ENCODE measurements at places on chromosomes 16 and 17. TPM values are rescaled to one million over a fixed set of nuclear protein-coding genes. Genes with fewer than 3 reads are reported as not detected.

DNA sequence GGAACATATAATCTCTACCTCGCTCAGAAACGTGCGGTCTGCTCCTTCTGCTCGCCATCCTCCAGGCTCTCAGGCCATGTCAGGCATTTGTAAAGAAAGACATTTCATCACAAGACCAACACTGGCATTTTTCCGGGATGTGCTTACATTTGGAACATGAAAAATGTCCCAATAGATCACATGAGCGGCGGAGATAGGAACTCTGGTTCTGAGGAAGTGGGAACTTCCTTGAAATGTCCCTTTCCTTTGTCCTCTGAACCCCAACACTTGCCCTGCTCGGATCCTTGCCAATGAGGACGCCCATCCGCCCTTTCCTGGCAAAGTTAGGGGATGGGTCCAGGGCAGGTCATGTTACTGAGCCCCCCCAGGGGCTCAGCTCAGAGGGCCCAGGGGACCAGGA, 130.5 kb downstream of the MAF start:
- no peak for DNase-seq

- no peak for DNase-seq
Measured at GRCh38 chr16:4288148-4288921, 15.5 kb upstream of the TFAP4 start.

DOC2A gene
- 1.2 TPM for total RNA-seq

GRCh38 chr17:6608321-6608720, 32.2 kb downstream of the KIAA0753 start:
- DNase-seq: no peak

GRCh38 chr17:73347351-73347750, 35.5 kb upstream of the CDC42EP4 start:
- no peak for DNase-seq

GRCh38 chr17:13418891-13419290, 182.8 kb downstream of the HS3ST3A1 start:
- no peak for DNase-seq

GRCh38 chr16:51268237-51268636, 117.2 kb upstream of the SALL1 start:
- DNase-seq: no peak

GRCh38 chr16:67108931-67109406, 772 bp upstream of the PHAF1 start:
- DNase-seq: no peak

ICAM2 gene
- 141 TPM for total RNA-seq

TMEM208 gene
- 45.0 TPM for total RNA-seq

DNA sequence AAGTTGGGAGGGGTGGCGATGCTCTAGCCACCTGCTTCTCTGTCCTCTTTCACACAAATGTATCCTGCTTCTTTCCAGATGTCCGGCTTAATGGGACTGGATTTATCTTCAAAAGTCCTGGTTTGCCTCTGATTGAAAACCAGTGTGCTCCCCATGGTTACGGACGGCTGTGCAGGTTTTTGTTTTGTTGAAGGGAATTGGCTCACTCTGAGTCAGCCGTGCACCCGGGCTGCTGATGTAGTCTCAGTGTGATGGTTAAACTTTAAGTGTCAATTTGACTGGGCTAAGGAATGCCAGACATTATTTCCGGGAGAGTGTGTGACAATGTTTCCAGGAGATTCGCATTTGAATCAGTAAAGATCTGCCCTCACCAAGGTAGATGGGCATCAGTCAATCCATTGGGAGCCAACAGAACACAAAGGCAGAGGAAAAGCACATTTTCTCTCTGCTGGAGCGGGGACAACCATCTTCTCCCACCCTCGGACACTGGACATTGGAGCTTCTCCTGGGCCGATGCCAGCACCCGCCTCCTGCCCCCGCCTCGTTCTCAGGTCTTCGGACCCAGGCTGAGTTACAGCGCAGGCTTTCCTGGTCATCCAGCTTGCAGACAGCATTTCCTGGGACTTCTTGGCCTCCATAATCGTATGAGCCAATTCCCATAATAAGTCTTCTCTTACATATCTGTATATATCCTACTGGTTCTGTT, 126.9 kb upstream of the TNRC6C start:
- peak; percentile 17 for DNase-seq

DNA sequence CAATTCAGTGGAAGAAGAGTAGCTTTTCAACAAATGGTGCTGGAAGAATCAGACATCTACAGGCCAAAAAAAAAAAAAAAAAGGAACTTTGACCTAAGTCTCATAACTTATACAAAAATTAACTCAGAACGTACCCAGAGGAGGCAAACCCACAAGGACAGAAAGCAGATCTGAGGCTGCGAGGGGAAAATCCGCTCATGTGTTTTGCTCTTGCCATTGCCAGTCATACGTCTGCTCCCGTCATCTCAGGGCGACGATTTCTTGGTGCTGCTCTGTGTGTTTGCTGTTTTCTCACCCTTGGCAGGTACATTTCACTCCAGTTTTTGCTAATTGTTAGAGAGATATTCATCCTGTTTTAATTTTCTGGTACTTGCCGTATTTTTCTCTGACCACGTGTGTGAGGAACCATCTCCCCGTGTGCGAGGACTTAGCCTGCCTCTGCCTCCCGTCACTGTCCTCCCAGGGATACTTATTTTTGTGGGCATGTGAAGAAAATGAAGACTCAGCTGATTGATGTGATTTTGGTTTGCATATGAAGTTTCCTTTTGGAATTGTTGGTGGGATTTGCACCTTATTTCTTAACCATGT, 33.4 kb upstream of the ACSF3 start:
- no peak for DNase-seq

DNA sequence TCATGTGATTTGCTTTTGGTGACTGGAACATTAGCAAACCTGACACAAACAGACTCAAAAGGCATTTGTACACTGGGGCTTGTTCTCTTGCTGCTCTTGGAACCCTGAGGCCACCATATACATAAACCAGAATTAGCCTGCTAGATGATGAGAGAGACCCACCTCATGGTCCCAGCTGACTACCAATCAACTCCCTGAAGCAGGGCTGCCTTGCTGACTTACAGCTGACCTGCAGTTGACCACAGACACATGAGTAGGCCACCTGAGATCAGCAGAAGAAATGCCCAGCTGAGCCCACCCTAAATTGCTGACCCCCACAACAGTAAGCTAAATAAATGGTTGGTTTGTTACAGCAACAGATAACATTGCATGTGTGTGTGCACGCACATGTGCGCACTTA, 28.7 kb downstream of the BRIP1 start:
- no peak for DNase-seq

DNA sequence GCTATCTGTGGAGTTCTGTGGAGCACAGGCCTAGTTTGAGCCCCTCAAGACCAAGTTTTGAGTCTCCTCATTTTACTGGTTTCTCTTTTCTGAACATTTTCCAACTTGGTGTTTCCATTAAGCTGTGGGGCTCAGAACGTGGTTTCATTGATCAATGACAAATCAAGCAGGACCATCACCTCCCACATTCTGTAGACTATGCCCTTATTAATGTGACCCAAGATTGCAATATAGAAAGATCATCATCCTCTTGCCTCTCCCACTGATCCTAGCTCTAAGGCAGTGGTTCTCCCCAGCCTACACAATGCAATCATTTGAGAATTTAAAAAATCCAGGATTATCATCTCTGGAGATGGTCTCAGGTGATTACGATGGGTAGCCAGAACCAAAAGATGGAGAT, 15.8 kb upstream of the OSGIN1 start:
- DNase-seq: no peak

ST6GALNAC1 gene
- total RNA-seq: 0.46 TPM

DNA sequence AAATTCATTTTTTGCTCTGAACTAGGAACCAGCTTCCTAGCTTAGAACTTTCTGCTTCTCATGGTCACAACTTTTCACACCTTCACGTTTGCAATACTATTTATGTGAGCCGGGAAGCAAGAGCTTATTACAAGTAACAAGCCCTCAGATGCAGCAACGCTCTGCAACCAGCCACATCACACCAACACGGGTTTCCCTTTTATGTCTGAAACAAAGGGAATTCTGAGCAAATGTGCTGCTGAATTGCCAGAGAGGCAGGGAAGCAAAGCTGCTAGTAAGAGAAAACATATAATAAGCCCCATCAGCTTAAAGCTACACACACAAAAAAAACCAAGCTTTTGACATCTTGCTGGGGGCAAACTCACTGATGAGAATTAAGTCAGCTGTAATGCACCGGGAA, 122.2 kb downstream of the SLC39A11 start:
- no peak for DNase-seq

DNA sequence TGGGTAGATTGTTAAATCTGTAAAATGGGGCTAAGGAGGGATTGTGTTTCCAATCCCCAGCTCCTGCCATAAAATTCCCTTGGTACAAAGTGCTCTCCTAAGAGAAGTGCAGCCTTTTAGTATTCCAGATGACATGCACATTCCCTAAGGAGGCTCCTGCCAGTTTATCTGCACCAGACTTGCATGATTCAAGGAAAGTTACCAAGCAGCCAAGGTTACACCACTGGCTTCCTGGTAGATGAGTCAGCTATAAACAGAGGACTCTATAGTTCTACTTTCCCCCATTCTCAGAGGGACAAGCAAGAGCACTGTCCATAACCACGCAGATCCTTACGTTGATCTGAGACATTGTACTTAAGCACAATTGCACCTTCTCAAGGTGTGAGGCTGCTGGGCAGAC, 1.9 kb downstream of the CALB2 start:
- no peak for DNase-seq

SLC2A4 gene
- total RNA-seq: 10.5 TPM

KRTAP9-4 gene
- not detected for total RNA-seq

NPIPB8 gene
- total RNA-seq: not detected

CACNG1 gene
- not detected for total RNA-seq

- DNase-seq: no peak
Measured at GRCh38 chr16:82368041-82368440, 198.0 kb upstream of the MPHOSPH6 start.

ENKD1 gene
- 14.8 TPM for total RNA-seq

DNA sequence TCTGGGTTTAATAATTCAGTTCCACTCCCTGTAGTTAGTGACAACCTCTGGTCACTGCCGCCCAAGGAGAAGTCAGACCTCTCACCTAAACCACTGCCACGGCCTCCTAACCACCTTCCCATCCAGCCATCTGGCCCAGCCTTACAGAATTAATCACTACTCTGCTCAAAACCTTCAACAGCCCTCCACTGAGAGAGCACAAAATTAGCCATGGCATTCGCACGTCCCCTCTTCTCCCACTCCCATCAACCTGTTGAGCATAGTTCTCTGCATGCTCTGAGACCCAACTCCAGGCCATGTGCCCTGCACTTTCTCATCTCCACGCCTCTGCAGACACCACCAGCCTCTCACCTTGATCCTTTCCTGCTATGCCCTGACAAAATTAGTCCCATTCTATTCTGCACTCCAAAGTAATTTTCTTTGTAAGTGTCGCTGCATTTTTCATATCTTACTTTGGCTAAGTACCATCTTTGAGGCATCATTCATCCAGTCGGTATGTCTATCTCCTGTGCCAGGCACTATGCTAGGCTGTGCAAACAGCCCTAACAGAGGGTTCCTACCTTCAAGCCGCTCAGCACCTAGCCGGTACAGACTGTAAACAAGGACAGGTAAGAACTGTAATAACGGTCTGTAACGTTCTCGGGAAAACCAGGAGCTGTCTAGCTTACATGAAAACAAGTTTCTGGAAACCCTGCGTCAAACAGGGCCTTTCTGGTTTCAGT, 963 bp downstream of the COPRS start:
- DNase-seq: no peak

DNA sequence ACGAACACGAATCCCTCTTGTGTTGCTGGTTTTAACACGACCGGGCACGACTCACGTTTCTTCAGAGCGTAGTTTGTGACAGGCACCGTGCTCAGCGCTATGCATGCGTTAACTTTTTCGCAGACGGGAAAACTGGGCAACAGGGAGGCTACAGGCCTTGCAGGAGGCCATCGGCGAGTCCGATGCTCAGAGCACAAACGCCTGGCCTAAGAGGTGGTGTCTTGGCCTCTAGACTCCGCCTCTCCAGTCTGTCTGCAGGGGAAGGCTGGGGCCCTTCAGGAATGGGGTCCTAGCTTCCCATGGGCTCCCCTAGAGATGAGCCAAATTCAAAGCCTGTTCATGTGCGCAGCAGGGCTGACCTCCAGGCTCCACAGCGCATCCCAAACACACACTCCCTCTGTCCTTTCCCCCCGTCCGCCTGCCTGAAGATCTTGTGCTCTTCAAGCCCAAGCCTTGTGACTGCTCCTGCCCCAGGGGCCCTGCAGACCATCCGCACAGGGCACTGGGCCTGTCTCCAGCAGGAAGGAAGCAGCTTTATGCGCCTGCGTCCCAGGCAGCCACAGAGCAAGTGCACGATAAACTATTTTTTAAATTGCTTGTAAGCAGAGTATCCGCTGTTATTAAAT, 3.1 kb downstream of the CLCN7 start:
- no peak for DNase-seq

TPSB2 gene
- 10.1 TPM for total RNA-seq

FOXF1 gene
- 6.6 TPM for total RNA-seq

GRCh38 chr17:82592767-82593589, 55.3 kb downstream of the WDR45B start:
- no peak for DNase-seq

PRAC2 gene
- total RNA-seq: not detected

RPS15A gene
- 1,682 TPM for total RNA-seq

- no peak for DNase-seq
Measured at GRCh38 chr17:43860927-43861622, 14.1 kb downstream of the CD300LG start.

NDUFAF8 gene
- 39.4 TPM for total RNA-seq

Data from omental fat pad (tissue), 4 donors.